Hepatocyte (in vitro differentiated cells): ENCODE measurements at places on chromosomes 5 and 9. TPM values are rescaled to one million over a fixed set of nuclear protein-coding genes. Genes with fewer than 3 reads are reported as not detected.

HOMER1 gene
- 9.8 and 12.0 TPM in 2 replicates for polyA plus RNA-seq

MVB12B gene
- polyA plus RNA-seq: 11.2 and 11.8 TPM in 2 replicates

PRRX2 gene
- 14.0 and 23.0 TPM in 2 replicates for polyA plus RNA-seq

ORM2 gene
- polyA plus RNA-seq: 80.9 and 136 TPM in 2 replicates

DNA sequence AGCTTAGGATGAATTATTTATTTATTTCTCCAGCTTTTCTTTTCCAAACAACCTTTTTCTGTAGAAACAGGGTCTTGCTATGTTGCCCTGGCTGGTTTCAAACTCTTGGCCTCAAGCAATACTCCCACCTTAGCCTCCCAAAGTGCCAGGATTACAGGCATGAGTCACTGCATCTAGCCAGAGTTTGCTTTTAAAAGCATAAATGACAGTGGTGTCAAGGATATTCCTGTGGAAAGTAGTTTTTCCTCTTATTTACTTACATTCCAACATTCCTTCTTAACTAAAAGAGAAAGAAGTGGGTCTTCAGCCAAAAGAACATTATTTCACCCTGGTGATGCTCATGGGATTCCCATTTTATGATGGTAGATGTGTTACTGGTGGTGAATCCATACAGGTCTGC is 62.4 kb downstream of the GRIA1 start:
- no peak for DNase-seq

DNA sequence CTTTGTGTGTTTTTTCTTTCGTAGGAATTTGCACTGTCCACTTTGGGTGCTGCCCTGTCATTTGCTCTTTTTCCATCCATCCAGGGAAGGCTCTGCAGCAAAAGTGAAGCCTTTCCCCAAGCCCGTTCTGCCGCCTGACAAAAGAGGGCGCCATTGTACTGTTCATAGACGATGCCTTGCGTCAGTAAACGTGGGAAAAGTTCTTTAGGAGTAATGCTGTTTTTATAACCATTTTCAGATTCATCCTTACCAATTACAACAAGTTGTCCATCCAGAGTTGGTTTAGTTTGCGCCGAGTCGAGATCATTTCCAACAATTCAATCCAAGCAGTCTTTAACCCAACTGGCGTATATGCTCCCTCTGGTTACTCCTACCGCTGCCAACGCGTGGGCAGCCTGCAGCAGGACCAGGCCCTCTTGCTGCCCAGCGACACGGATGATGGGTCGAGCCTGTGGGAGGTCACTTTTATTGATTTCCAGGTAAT is 34.3 kb upstream of the RPS23 start:
- DNase-seq: peak; percentile 85

GRCh38 chr5:159003045-159004030 is 96.4 kb downstream of the EBF1 start:
- peak; percentile 30 for DNase-seq

GRCh38 chr9:81801190-81801589 is 111.8 kb upstream of the TLE1 start:
- DNase-seq: no peak
